SJCRH30 (cell line): ENCODE measurements at places on chromosomes 6 and 20. TPM values are rescaled to one million over a fixed set of nuclear protein-coding genes. Genes with fewer than 3 reads are reported as not detected.

TRIM10 gene
- not detected in 2 replicates for total RNA-seq

MDFI gene
- 166 and 176 TPM in 2 replicates for total RNA-seq

LY6G6C gene
- not detected in 2 replicates for total RNA-seq

RAMACL gene
- total RNA-seq: 0.12 and 0.15 TPM in 2 replicates

SPINT3 gene
- total RNA-seq: not detected in 2 replicates

DNA sequence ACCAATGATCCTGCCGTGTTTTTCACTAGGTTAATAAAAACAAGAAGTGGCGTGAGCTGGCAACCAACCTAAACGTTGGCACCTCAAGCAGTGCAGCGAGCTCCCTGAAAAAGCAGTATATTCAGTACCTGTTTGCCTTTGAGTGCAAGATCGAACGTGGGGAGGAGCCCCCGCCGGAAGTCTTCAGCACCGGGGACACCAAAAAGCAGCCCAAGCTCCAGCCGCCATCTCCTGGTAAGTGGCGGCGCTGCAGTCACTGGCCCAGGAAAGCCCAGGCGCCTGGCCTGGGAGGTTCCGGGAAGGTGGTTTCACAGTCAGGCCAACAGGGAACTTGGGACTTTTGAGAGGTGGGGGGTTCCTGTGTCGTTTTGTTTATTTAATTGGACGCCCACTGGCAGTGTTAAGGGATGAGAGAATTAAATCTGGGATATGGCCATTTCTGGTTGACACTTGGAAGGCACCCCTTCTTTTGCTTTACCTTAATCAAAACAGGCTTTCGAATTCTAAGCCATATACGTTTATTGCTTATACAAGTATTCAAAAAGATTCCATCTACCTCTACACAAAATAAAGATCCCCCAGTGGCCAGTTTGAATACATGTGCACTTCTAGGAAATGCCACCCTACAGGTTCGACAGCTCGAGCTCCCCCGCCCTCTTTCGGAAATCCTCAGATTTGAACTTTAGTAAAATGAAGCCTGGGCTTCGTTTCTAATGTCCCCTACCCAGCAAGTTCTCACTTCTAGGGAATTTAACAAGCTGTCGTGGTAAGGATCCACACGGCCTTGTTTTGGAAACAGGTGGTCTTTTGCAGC is 138.9 kb downstream of the TMEM242 start:
- peak; percentile 46 for DNase-seq

DNA sequence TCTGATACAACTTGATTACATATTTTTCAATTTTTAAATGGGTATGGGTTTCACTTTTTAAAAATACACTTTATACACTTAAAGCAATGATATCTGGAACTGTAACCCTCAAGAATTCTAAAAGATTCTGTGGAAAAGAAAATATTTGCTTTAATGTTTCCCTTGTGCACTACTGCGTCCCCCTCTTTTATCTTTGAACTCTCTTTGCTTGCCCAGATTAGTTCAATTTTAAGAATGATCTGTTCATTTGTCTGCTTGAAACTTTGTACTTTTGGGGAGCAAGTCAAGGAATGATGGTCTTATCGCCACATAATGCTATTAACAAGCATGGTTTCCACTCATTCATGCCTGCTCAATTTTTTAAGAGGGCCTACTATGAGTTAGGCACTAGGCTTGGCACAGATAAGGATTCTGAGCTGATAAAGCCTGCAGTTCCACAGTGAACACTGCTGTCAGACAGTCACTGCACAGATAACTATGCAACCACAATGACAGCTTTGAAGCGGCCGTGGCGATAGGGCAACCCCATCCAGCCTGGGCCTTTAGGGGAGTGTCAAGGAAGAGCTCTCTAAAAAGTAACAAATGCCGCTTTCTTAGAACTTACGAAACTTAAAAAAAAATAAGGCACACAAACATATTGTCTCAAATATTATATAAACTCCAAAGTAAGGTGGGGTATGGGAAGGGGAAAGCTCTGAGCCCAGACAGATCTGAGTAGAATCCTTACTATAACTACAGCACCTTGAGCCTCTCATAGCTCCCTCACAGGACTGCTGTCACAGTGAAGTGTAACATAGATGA is 29.7 kb downstream of the FYN start:
- peak; percentile 57 for DNase-seq

- DNase-seq: peak; percentile 96
Observed at GRCh38 chr20:33677991-33678702, 3.9 kb upstream of the NECAB3 start.

DNA sequence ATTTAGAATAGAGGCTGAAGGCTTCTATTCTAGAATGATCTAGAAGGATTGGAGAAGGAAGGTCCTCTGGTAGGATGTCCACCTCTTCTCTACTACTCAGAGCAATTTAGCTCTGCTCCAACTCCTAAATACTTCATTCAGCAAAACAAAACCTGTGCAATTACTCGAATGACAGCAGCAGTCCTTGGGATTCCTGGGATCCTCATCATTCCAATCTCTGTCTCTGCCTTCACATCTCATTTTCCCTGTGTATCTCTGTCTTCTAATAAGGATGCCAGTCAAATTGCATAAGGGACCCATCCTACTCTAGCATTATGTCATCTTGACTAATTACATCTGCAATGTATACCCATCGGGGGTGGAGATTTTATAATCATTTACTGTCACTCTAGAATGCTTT is 5.5 kb upstream of the AIG1 start:
- no peak for DNase-seq

GRCh38 chr6:93785694-93786030 is 366.3 kb upstream of the EPHA7 start:
- no peak for DNase-seq

DNA sequence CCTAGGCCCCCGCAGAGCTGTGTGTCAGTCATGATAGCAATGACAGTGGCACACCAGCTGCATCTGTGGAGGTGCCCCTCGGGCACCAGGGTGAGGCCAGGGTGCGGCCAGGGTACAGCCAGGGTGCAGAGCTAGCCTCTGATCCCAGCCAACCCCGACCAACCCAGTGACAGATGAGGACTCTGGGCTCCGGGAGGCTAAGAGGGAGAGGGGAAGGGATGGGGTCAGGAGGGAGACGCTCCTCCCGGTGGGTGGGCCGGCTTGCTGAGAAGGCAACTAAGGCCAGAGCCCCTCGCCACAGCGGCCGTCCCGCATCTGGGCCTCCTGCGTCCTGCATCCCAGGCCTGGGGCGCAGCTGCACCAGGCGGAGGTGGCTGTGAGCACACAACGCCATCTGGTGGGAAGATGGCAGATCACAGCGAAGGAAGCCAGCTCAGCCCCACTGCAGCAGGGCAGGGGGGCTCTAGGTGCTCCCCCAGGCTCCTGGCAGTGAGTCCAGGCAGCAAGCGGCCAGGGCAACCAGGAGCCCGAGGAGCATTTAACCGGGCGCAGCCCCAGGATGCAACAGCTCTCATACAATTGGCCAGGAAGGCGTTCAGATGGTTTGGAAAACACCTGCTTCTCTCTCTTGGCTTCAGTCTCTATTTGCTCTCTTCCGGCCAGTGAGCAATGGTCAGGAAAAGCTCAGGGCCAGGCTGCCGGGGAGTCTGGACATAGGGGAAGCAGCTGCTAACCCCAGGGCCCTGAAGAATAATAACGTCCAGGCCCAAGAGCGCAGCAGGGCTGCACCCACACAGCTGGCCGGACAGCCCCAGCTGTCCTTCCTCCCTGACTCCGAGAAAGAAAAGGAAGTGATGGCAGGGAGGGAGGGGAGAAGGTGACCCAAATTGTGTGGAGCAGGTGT is 169.4 kb downstream of the TAF4 start:
- DNase-seq: peak; percentile 82

- DNase-seq: no peak
Observed at GRCh38 chr6:138873191-138873590, 77.3 kb downstream of the ECT2L start.

DNA sequence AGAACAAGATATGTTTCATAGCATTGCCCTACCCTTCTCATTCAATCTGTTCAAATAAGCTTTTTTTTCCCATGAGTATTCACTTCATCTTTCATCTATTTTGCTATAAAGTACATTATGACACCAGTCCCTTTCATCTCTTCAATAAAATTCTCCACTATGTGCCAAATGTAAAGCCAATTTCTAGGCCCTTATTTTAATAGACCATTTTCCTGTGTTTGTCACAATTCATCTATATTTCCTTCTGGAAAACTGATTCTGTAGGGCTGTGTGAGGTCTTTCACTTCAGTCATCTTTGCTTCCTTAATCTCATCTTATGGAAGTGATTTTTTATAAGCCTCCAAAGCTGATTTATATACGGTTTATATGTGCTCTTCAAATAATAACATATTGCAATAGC is 992.4 kb upstream of the EYS start:
- DNase-seq: no peak

GRCh38 chr6:138653435-138653834 is 120.1 kb upstream of the CCDC28A start:
- DNase-seq: no peak

- DNase-seq: no peak
Observed at GRCh38 chr6:96450082-96450769, 71.4 kb upstream of the UFL1 start.
